ENCODE measurements at places on chromosomes 7 and 10.
A peak's percentile ranks its signal among the peaks of the same experiment; 100 is the strongest.

GRCh38 chr7:36175886-36176285 lies 22.8 kb downstream of the EEPD1 start:
- DNase-seq, result no peak

- DNase-seq, result peak; percentile 87
Measured at GRCh38 chr7:16915405-16915804, 33.6 kb upstream of the AGR3 start.

- DNase-seq, result no peak
Measured at GRCh38 chr10:23479798-23480473, 41.1 kb downstream of the OTUD1 start.

- no peak for DNase-seq
Measured at GRCh38 chr10:53990799-53991238, 810.2 kb downstream of the PCDH15 start.

DNA sequence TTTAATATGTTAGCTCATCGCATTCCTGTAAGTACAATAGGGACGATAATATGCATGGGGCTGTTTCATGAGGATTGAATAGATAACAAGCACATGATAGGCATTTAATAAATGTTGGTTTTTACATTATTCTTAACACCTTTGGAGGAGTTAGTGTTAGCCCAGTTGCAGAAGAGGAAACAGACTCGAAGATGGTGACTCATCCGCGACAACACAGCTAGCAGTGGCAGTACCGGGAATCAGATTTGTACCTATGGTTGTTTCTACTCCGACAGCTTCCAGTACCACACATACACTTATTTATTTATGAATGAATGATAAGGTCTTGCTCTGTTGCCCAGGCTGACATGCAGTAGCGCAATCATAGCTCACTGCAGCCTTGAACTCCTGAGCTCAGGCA lies 2.9 kb downstream of the LRMDA start:
- no peak for DNase-seq

DNA sequence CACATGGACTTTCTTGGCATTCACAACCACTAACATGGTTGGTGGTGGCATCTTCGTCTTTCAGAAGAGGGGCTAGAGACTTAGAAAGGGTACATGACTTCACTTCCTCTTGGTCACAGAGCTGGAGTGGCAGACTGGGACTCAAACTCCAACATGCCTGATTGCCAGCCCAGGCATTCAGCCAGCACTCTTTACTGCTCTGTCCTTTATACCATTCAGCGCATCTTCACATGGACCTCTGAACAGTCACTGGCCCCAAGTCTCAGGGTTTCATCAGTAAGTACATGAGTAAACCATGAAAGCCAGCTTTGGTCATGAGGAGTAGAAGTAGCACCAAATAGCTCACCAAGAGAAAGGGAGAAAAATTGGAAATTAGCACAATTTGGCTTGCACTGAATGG lies 148.4 kb upstream of the KLF14 start:
- no peak for DNase-seq

DNA sequence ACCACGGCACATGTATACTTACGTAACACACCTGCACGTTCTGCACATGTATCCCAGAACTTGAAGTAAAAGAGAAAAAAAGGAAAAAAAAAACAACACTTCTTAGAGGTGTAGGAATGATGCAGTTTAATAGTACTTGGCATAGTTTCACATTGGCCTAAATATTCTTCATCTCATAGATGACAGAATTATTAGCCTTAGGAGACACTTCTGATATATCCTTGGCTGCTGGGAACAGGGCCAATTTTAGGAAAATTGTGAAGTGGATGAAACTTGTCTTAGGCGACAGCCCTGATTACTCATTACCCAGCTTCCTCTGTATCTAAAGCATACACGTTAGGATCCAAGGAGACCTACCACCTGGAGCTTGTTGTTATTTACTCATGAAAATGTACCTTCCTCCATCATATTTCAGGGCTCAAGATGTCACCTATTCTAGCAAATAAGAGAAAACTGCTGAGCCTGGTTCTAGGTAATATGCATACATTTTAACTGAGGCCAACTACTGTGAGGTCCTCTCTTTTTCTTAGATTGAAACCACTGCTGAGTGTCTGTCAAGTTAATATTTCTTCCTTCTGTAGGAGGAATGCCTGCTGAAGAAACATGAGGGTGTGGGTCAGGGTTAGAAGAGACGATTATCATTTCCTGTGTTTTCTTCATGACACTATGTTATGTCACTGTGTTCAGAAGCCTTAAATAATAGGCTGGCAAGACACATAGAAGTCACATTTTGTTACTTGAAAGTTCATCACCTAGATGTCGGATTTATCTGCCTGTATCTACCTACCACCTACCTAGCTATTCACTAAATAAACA lies 44.3 kb downstream of the CPED1 start:
- peak; percentile 25 for DNase-seq

DNA sequence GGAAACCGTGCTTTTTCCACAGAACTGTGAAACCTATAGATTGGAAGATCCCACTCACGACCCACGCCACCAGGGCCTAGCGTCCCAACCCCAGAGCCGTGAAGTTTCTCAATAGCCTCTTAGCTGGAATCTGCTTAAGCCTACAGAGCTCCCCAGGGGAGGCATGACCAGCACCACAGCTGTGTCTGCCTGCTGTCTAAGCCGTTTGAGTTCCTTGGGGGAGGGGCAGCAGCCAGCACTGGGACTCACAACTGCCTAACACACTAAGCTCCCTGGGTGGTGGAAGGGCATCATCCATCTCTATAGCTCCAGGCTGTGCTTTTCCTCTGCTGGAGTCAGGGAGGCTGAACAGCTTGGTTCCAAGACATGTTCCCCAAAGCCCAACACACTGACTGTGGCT lies 26.0 kb upstream of the TMEM140 start:
- DNase-seq, result no peak

GRCh38 chr7:74164985-74165456 lies 9.1 kb upstream of the EIF4H start:
- DNase-seq, result no peak

GRCh38 chr10:128062881-128063563 lies 63.2 kb downstream of the MKI67 start:
- no peak for DNase-seq

DNA sequence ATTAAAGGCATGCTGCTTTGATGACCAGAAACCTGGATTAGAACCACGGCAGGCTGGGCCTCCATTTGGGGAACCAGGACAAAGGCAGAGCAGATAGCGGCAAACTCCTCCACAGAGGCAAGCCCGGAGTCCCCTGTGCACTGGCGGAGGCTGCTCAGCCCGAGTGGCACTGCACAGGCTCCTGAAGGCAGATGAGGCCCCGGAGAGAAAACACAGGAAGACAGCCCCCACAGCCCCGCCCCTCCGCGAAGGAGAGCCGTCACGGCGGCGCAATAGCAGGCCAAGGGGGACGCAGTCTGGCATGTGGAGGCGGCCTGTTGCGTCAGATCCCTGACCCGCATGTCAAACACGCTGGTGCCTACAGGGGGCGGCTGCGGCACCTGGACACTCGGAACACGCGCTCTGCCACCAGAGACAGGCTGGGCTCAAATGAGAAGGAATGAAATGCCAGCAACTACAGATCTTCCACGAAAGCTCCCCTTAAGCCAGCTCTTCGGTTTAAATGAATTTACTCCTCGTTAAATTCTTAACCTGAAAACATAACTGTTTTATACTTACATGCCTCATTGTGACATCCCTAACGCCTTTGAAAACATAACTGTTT lies 128.5 kb downstream of the MAD1L1 start:
- DNase-seq, result peak; percentile 91

DNA sequence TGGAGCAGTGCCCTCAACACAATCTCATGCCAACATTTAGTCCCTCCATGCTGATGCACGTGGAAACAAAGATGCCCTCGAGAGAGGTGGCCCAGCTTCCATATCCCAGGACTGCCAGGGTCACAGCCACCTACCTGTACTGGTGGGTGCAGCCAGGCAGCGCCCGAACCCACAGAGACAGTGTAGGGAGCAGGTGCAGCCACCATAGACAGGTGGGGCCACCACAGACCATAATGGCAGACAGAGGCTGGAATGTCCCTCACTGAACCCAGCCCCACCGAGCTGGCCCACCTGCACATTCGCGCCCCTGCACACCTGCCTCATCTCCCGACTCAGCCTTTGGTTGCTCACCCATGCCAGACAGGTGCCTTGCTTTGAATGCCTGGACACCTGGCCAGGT lies 18.3 kb upstream of the CPXM2 start:
- no peak for DNase-seq

DNA sequence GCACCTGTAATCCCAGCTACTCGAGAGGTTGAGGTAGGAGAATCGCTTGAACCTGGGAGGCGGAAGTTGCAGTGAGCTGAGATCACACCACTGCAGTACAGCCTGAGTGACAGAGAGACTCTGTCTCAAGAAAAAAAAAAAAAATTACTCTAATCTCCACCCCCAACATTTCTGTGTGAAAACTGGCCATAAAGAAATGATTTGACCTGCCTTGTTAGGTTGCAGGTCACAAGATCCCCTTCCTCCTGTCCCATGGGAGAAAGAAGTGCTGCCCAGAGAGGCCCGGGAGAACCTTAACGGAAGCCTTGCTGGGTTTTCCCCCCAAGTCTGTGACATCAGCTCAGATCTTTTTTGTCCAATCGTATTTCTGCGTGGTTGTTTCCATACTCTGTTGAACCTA lies 8.7 kb upstream of the CALHM1 start:
- DNase-seq, result no peak

DNA sequence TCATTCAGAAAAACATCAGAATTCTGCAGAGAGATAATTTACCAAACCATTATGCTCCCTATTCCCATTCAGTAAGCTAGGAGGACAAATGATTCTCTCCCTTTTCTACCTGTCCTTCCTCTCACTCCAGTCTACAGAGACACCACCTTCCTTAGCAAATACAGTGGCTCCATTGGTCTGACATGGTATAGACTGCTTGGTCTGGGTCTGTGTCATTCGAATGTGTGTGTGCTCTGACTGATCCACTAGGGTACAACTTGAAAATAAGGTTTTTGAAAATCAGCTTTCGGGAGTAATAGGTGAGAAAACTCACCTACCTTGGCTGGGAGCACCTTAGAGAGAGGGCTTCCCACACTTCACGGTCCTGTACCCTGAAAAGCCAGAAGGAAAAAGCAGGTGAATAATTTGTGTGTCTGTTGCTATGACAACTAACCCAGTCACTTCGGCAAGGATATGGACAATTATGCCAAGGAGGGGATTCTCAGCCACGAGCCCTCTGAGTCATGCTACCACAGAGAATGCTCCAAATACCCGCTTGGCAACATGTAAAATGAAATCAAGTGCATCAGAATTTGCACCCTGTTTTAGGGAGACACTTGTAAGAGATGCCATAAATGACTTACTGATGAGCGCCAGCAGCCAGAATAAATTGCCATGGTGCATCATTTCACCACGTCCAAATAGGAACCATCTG lies 114.5 kb upstream of the PRKCQ start:
- peak; percentile 28 for DNase-seq

DNA sequence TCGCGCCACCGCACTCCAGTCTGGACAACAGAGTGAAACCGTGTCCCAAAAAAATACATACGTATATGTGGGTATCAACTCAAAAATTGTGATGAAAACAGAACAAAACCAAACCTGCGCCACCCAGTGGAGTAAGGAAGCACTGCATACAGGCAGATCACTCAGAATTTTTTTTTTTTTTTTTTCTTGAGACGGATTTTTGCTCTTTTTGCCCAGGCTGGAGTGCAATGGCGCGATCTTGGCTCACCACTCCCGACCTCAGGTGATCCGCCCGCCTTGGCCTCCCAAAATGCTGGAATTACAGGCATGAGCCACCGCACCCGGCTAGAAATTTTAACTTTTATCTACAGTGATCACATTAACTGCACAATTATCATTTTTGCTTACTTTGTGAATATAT lies 9.1 kb upstream of the TMEM236 start:
- peak; percentile 56 for DNase-seq

- no peak for DNase-seq
Measured at GRCh38 chr7:132979524-132979923, 102.4 kb downstream of the CHCHD3 start.

DNA sequence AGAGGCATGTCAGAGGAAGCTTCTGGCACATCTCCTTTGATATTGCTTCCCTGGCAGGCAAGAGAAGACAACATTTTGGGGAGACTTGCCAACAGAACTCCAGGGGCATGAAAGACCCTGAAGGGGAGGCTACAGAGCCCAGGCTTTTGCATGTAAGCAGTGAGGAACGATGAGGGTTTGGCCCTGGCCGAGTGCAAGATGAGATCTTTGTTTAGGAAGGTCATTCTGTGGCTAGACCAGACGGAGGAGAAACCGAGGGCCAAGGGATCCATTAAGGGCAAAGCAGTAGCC lies 3.8 kb downstream of the SVIL start:
- no peak for DNase-seq

GRCh38 chr10:131933016-131933695 lies 32.3 kb downstream of the PPP2R2D start:
- no peak for DNase-seq

DNA sequence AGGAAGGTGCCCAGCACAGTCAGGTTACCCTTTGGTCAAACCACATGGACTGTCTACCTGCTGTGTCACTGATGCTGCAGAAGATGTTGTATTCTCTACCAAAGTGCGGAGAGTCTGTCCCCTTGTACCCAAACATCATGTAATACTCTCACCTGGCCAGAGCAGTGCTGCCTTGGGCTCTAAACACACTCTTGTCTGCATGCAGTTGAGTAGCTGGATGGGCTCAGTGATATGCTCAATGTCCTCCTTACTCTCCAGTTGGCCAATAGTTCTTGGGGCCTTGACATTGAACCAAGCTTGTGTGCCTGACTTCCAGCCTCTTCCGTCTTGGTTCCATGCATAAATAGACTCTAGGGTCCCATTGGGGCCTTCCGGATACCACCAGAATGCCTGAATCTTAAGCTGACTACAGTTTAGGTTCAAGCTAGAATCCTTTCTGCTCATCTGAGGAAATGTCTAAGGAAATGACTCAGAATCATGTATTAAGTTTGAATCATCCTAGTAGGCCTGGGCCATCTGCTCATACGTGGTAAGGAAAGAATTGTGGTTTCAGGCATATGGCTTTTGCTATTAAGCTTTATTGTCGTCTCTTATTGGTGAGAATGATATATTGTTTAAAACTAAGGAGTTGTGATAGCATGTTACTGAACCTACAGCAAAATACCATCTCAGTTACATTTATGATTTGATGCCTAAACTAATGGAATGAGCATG lies 118.0 kb downstream of the OTUD1 start:
- peak; percentile 56 for DNase-seq

GRCh38 chr10:30763918-30764317 lies 134.4 kb upstream of the LYZL2 start:
- no peak for DNase-seq

GRCh38 chr10:103752680-103753248 lies 102.6 kb downstream of the SH3PXD2A start:
- no peak for DNase-seq

DNA sequence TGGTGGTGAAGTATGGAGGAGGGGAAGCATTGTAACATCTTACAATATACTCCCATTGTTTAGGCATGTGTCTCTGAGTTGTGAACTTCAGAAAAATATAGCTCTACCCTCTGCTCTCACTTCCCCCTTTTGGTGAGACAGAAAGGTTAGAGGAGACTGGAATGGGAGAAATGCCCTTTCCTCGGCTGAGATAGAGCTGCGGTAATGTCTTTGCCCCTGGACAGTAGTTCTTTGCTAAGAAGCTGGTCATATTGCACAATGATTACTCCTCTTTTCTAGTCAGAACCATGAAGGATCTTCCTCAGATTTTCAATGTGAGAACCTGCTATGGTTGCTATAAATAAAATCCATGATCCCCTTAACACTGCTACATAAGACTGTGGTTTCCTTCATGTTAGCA lies 171.0 kb downstream of the SEM1 start:
- DNase-seq, result no peak

- DNase-seq, result no peak
Measured at GRCh38 chr10:48543182-48543844, 61.6 kb downstream of the ARHGAP22 start.
